Activated B cell treated with CpG ODN at 0.5 μM for 24 hours (primary cell): ENCODE measurements at places on chromosomes 2 and 18.

DNA sequence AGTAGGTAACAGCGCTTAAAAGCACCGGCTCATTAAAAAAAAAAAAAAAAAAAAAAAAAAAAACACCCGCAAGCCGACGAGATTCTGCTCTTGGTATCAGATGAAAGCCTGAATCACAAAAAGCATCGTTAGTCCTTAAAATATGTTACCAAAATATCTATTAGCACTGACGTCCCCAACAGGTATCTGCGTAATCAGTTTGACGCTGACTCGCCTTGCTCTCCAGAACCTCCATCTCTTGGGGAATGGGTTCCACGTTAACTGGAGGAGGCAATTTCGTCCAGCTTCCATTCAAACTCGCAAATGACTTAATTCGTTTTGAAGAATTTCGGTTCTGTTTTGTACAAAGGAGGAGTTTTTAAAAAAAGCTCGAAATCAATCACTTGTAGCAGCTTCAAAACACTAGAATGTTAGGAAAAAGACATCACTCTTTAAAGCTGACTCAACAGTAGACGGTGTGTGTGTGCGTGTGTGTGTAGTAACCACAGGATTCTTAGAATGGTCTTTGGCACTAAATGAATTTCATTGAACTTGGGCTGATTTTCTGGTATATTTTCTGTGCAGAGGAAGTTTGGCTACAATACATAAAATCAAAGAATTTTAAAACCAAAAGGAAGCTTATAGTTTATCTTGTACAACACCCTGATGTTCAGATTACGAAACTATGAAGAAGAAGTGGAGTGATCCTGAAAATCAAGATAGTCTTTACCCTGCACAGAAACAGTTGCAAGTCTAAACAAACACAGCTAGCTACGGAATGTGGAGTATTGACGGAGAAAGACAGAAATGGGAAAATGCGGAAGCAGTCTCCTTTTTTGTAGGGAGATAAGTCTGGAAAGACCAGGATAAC, 1.1 kb upstream of the PGAP1 start:
- H3K27me3 ChIP-seq: peaks cover 13% of the 10 kb centered on the region
- no peak for DNase-seq
- peak overlapping the region; percentile 86 for H3K27ac ChIP-seq

GRCh38 chr2:232999354-232999753, 13.7 kb downstream of the NGEF start:
- no peak overlapping the region for H3K4me3 ChIP-seq
- H3K36me3 ChIP-seq: no peaks in the 10 kb centered on the region
- H3K27ac ChIP-seq: no peak overlapping the region
- H3K4me1 ChIP-seq: no peaks in the 10 kb centered on the region
- no peak for DNase-seq

DNA sequence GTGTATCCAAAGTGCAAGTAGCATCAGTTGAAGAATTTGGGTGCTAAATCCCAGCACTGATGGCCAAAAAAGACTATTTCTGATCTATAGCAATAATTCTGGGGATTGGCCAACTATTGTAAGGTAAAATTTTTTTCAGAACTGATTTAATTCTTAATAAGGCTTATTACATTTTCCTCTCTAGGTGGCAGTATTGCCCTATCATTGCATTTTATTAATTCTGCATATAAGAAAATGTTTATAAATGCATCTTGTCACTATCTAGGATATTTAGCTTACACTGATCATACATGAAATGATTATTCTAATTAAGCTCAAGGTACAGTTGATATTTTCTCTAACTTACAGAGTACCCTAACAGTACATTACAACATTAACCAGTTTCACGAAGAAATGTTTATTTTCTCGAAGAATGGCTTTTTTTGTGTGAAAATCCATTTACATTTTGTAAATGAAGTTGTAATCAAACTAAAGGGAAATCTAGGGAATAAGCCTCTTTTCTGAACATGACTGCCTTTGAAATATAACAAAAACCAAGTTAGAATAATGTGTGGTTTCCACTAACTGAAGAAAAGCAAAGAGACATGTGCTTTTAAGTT, 11.0 kb downstream of the TTN start:
- peaks cover 51% of the 10 kb centered on the region for H3K36me3 ChIP-seq
- no peaks in the 10 kb centered on the region for H3K27me3 ChIP-seq
- H3K27ac ChIP-seq: no peak overlapping the region
- DNase-seq: no peak

GRCh38 chr2:56753182-56753581, 569.4 kb downstream of the CCDC85A start:
- H3K36me3 ChIP-seq: no peaks in the 10 kb centered on the region
- no peaks in the 10 kb centered on the region for H3K4me1 ChIP-seq
- no peak overlapping the region for H3K4me3 ChIP-seq
- no peak for DNase-seq
- H3K27ac ChIP-seq: no peak overlapping the region
- no peaks in the 10 kb centered on the region for H3K27me3 ChIP-seq
